ENCODE measurements at places on chromosomes 7 and 10. TPM values are rescaled to one million over a fixed set of nuclear protein-coding genes. Genes with fewer than 3 reads are reported as not detected.
A peak's percentile ranks its signal among the peaks of the same experiment; 100 is the strongest.

GRCh38 chr10:109967739-109968088, 40.1 kb upstream of the ADD3 start:
- H3K27me3 ChIP-seq, result no peaks in the 10 kb centered on the region
- H3K4me3 ChIP-seq, result no peak overlapping the region
- H3K36me3 ChIP-seq, result no peaks in the 10 kb centered on the region
- H3K27ac ChIP-seq, result peak overlapping the region; percentile 79

The SSC4D gene
- total RNA-seq, result 0.33 TPM

- H3K4me1 ChIP-seq, result peaks cover 4% of the 10 kb centered on the region
- peak; percentile 51 for DNase-seq
- H3K27ac ChIP-seq, result peak overlapping the region; percentile 86
- H3K36me3 ChIP-seq, result peaks cover 8% of the 10 kb centered on the region
- peak overlapping the region; percentile 99 for H3K4me3 ChIP-seq
Measured at GRCh38 chr7:116527521-116527920, 2.7 kb downstream of the CAV1 start.

- H3K27ac ChIP-seq, result no peak overlapping the region
- H3K36me3 ChIP-seq, result no peaks in the 10 kb centered on the region
- DNase-seq, result peak; percentile 10
- H3K27me3 ChIP-seq, result no peaks in the 10 kb centered on the region
- H3K4me3 ChIP-seq, result no peak overlapping the region
- no peaks in the 10 kb centered on the region for H3K4me1 ChIP-seq
Measured at GRCh38 chr7:141475679-141476078, 75.5 kb upstream of the AGK start.

DNA sequence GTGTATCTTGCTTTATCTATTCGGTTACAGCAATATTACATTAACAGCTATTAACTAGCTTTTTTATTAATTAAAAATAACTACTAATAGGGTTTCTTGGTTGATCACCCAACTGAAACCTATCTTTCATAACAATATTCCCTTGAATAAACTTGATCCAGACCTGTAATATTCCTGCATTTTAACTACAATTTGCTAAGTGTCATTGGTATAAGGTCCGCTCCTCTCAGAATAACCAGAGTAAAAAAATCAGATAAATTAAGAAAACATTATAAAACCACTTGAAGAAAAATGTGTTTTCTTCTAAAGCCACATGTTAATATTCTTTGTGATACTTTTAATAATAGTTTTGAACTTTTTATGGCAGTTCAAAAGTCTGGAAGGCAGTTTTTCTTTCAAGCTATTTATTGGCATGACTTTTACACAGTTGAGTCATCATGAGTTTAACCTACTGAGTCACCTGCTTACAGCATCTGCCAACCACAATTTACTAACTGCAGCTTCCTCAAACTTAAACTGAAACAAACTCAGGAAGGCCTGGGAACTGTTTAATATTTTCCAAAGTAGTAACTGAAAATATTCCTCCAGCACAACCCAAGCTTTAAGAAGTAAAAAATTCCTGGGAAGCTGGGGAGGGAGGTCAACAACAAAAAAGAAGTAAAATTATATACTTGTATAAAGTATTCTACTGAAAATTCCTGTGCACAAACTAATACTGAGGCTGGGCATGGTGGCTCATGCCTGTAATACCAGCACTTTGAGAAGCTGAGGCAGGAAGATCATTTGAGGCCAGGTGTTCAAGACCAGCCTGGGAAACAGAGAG, 103.2 kb downstream of the NRBF2 start:
- DNase-seq, result peak; percentile 95
- no peaks in the 10 kb centered on the region for H3K4me1 ChIP-seq
- no peaks in the 10 kb centered on the region for H3K36me3 ChIP-seq

- H3K27ac ChIP-seq, result no peak overlapping the region
- no peak for DNase-seq
- no peaks in the 10 kb centered on the region for H3K27me3 ChIP-seq
- no peaks in the 10 kb centered on the region for H3K4me1 ChIP-seq
- H3K4me3 ChIP-seq, result no peak overlapping the region
- no peaks in the 10 kb centered on the region for H3K36me3 ChIP-seq
Measured at GRCh38 chr7:57769958-57770357, 320.0 kb downstream of the ZNF716 start.

- no peak for DNase-seq
- H3K4me3 ChIP-seq, result no peak overlapping the region
- no peaks in the 10 kb centered on the region for H3K27me3 ChIP-seq
- H3K27ac ChIP-seq, result no peak overlapping the region
- H3K4me1 ChIP-seq, result no peaks in the 10 kb centered on the region
Measured at GRCh38 chr7:70285187-70285586, 686.9 kb downstream of the AUTS2 start.

DNA sequence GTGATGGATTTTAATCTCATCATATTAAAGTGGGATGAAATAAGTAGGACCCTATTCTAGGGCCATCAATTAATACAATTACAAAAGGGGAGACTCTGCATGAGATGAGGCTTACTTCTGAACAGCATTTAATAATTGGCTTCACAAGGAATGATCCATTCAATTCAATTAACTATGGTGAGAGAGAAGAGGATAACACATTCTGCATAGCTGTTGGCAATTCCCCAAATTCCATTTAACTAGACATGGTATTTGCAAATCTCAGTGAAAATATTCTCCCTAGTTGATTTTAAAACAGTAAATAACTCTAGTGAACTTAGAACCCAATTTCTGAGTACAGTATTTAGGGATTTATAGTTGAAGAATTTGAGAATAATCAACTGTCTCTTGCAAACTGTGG, 145.3 kb downstream of the NOC3L start:
- no peak overlapping the region for H3K4me3 ChIP-seq
- H3K27ac ChIP-seq, result no peak overlapping the region
- H3K4me1 ChIP-seq, result no peaks in the 10 kb centered on the region

- H3K27me3 ChIP-seq, result no peaks in the 10 kb centered on the region
- no peak overlapping the region for H3K4me3 ChIP-seq
- no peaks in the 10 kb centered on the region for H3K4me1 ChIP-seq
- no peak for DNase-seq
- H3K27ac ChIP-seq, result no peak overlapping the region
Measured at GRCh38 chr10:12587451-12587888, 238.1 kb downstream of the CAMK1D start.

GRCh38 chr10:5493691-5494090, 5.7 kb downstream of the CALML5 start:
- no peaks in the 10 kb centered on the region for H3K36me3 ChIP-seq
- H3K4me1 ChIP-seq, result no peaks in the 10 kb centered on the region
- H3K27me3 ChIP-seq, result no peaks in the 10 kb centered on the region
- no peak overlapping the region for H3K27ac ChIP-seq
- no peak overlapping the region for H3K4me3 ChIP-seq

The CDK6 gene
- total RNA-seq, result 9.8 TPM

All from fibroblast of lung (primary cell).